Activated naive CD8-positive, alpha-beta T cell treated with anti-CD3 and anti-CD28 coated beads, Interleukin-2, amount 10 ng/mL, durations not matched to agents 7 days and 5 days (primary cell): ENCODE measurements at places on chromosomes 1 and 21. TPM values are rescaled to one million over a fixed set of nuclear protein-coding genes. Genes with fewer than 3 reads are reported as not detected.
A peak's percentile ranks its signal among the peaks of the same experiment; 100 is the strongest.

- H3K27me3 ChIP-seq, result peaks cover 11% of the 10 kb centered on the region
- H3K36me3 ChIP-seq, result no peaks in the 10 kb centered on the region
- no peak overlapping the region for H3K27ac ChIP-seq
These were observed 10.5 kb downstream of the KCNJ15 start for GRCh38 chr21:38267136-38267755.

- no peak overlapping the region for H3K27ac ChIP-seq
- peaks cover 12% of the 10 kb centered on the region for H3K27me3 ChIP-seq
- no peak overlapping the region for H3K4me3 ChIP-seq
- no peak for DNase-seq
- H3K36me3 ChIP-seq, result no peaks in the 10 kb centered on the region
These were observed 115.8 kb downstream of the CAPN8 start for GRCh38 chr1:223549740-223550139.

ASAP3 gene
- 1.3 TPM for total RNA-seq

DNA sequence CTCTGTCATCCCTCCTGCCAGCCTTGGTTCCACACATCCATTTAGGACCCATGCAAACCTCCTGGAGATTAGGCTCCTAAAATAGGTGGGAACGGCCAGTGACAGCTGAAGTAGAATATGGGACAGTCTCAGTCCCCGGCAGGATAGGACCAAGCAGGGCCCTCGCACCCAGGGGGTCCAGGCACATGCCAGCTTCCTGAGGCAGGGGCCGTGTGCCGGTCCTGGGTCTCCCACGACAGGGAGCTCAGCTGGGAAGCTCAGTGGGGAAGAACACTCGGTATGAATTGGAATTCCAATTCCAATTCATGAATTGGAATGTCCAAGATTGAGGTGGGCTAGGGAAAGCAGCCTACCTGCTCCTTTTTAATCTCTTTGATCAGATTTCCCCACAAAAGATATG, 9.8 kb downstream of the MUL1 start:
- peaks cover 2% of the 10 kb centered on the region for H3K36me3 ChIP-seq
- H3K4me1 ChIP-seq, result peaks cover 9% of the 10 kb centered on the region
- no peak for DNase-seq
- H3K27ac ChIP-seq, result no peak overlapping the region
- no peak overlapping the region for H3K4me3 ChIP-seq
- peaks cover 1% of the 10 kb centered on the region for H3K27me3 ChIP-seq

- peaks cover 14% of the 10 kb centered on the region for H3K27me3 ChIP-seq
- DNase-seq, result no peak
- no peak overlapping the region for H3K4me3 ChIP-seq
- H3K4me1 ChIP-seq, result no peaks in the 10 kb centered on the region
These were observed 38.8 kb upstream of the SRSF10 start for GRCh38 chr1:24018611-24019580.

GRCh38 chr1:181175955-181176354, 87.5 kb downstream of the IER5 start:
- H3K4me3 ChIP-seq, result no peak overlapping the region
- peaks cover 2% of the 10 kb centered on the region for H3K36me3 ChIP-seq
- DNase-seq, result no peak
- peaks cover 9% of the 10 kb centered on the region for H3K27me3 ChIP-seq
- no peak overlapping the region for H3K27ac ChIP-seq
- peaks cover 13% of the 10 kb centered on the region for H3K4me1 ChIP-seq

GRCh38 chr1:233277637-233278606, 17.6 kb downstream of the PCNX2 start:
- no peak overlapping the region for H3K27ac ChIP-seq
- H3K4me3 ChIP-seq, result no peak overlapping the region
- H3K4me1 ChIP-seq, result peaks cover 24% of the 10 kb centered on the region
- no peak for DNase-seq
- peaks cover 21% of the 10 kb centered on the region for H3K36me3 ChIP-seq

- peak overlapping the region; percentile 98 for H3K27ac ChIP-seq
- H3K4me3 ChIP-seq, result peak overlapping the region; percentile 99
These were observed 1.0 kb downstream of the ZNF687 start for GRCh38 chr1:151282883-151283725.

DNA sequence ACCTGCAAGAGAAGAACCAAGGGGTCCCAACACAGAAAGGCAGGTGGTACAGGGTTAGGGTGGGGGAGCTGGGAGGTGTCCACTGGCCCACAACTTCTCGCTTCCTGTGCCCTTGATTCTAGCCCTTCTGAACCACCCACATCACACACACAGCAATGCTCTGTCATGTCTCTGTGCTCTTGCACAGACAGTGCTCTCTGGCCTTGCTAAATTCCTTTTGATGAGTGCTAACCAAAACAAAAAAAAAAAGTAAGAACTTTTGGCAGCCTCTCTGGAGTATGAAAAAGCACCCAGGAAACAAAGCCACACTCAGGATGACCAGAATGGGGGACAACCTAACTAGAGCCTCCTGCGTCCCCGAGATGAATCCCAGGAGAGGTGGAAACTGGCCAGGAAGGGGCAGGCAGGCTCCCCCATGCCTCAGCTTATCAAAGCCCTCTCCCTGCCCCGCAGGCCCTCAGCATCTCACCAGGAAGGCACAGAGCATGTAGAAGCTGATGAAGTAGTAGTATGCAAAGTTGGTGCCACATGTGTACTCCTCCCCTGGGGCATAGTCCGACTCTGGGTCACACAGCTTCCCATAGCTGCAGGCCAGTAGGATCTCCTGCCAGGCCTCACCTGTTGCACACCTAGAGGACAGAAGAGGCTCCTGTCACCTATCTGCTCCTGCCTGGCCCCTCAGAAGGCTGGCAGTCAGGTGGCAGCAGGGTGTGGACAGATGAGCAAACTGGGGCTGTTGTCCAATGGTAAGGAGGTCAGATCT, 27.2 kb upstream of the KIF21B start:
- peaks cover 7% of the 10 kb centered on the region for H3K27me3 ChIP-seq
- H3K36me3 ChIP-seq, result no peaks in the 10 kb centered on the region

DNA sequence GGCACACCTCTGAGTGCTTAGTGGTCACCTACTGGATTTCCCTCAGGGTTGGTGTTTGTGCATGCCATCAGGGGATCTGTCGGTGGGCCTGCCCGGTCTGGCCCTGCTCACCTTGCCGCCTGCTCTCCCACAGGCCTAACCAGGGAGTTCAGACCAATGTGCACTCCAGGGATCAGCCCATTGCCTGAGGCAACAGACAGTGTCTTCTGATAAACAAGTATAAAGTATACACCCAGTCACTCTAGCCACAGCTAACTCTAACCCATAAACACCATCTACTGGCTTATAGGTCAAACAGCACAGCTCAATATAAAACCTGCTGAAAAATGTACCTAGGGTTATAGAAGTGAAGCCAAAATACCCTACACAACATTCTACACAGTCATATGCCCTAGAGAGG, 1300.0 kb downstream of the PLA2G4A start:
- DNase-seq, result no peak
- no peak overlapping the region for H3K27ac ChIP-seq
- no peaks in the 10 kb centered on the region for H3K27me3 ChIP-seq
- no peaks in the 10 kb centered on the region for H3K4me1 ChIP-seq
- no peak overlapping the region for H3K4me3 ChIP-seq

- no peak for DNase-seq
- peak overlapping the region; percentile 5 for H3K27ac ChIP-seq
- H3K36me3 ChIP-seq, result peaks cover 27% of the 10 kb centered on the region
- H3K4me3 ChIP-seq, result no peak overlapping the region
- no peaks in the 10 kb centered on the region for H3K27me3 ChIP-seq
These were observed 19.1 kb downstream of the MRPL37 start for GRCh38 chr1:54218883-54219687.

TINAGL1 gene
- total RNA-seq, result not detected

DNA sequence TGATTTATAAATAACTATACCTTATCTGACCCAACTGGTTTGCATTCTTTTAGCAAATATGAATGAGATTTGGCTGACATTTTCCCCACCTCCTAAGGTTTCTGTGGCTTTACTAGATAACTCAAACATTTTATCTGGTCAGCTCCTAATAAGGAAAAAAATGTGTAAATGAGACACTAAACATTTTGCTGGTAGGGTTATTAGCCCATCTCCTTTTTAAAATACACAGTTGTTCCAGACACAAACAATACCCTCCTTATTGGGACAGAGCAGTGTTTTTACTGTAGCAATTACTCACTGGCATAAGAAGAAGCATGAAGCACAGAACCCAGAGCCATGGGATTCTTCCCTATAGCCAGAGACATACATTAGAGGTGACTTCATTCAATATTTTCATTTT, 53.8 kb upstream of the NUF2 start:
- H3K4me3 ChIP-seq, result no peak overlapping the region
- no peak for DNase-seq
- H3K36me3 ChIP-seq, result peaks cover 8% of the 10 kb centered on the region

CFHR2 gene
- not detected for total RNA-seq

DNA sequence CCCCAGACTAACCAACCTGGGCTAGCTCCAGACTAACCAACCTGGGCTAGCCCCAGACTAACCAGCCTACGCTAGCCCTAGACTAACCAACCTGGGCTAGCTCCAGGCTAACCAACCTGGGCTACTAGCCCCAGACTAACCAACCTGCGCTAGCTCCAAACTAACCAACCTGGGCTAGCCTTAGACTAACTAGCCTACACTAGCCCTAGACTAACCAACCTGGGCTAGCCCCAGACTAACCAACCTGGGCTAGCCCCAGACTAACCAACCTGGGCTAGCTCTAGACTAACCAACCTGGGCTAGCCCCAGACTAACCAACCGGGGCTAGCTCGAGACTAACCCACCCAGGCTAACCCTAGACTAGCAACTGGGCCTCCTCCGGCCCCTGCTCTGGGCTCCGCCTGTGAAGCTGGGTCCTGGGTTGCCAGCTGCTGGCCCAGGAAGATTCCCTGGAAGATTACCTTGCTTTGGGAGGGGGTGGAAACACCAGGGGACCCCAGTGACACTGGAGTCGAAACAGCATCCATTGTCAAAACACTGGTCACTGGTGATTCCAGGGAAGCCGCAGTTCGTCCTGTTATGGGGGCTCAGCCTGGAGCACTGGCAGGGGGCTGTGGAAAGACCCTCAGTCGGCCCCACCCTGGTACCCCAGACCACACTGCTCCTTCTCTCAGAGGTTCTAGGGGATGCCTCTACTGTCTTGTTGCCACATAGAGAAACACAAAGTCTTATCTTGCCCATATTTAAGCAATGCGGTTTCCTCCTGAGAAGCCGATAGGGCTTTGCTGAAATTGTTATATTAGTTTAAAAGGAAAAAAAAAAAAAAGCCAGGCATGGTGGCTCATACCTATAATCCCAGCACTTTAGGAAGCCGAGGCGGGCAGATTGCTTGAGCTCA, 1.1 kb downstream of the TFF2 start:
- no peak overlapping the region for H3K27ac ChIP-seq
- no peaks in the 10 kb centered on the region for H3K4me1 ChIP-seq
- H3K4me3 ChIP-seq, result no peak overlapping the region
- peaks cover 2% of the 10 kb centered on the region for H3K27me3 ChIP-seq
- H3K36me3 ChIP-seq, result peaks cover 4% of the 10 kb centered on the region
- peak; percentile 24 for DNase-seq

GRCh38 chr21:45381036-45381787, 23.8 kb upstream of the COL18A1 start:
- H3K4me3 ChIP-seq, result no peak overlapping the region
- no peaks in the 10 kb centered on the region for H3K4me1 ChIP-seq
- peaks cover 11% of the 10 kb centered on the region for H3K27me3 ChIP-seq
- peak; percentile 17 for DNase-seq

FNDC5 gene
- total RNA-seq, result not detected

ZMYND12 gene
- 0.44 TPM for total RNA-seq
